ENCODE measurements at places on chromosomes 4 and X.
A peak's percentile ranks its signal among the peaks of the same experiment; 100 is the strongest.

- DNase-seq = no peak
These were observed 442.1 kb downstream of the CENPC start for GRCh38 chr4:67103001-67103747.

DNA sequence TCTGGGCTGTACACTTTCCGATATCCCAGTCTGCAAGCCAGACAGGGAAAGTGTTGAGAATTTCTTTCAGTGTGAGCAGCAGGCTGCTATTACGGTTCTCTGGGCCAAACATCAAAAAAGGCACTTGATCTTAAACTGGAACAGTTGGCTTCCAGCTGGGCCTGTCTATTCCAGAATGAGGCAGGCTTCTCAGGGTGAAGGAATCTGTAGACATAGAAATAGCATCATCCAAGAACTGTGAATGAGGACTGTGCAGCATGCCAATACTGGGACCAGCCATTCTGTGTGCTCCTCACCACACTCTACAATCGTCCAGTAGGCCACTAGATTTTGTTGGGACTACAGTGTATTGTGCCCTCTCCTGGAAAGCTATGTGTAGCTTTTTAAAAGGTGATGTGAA lies 31.1 kb downstream of the ART3 start:
- no peak for DNase-seq

GRCh38 chrX:31480696-31481095 lies 408.9 kb upstream of the FTHL17 start:
- DNase-seq = no peak

DNA sequence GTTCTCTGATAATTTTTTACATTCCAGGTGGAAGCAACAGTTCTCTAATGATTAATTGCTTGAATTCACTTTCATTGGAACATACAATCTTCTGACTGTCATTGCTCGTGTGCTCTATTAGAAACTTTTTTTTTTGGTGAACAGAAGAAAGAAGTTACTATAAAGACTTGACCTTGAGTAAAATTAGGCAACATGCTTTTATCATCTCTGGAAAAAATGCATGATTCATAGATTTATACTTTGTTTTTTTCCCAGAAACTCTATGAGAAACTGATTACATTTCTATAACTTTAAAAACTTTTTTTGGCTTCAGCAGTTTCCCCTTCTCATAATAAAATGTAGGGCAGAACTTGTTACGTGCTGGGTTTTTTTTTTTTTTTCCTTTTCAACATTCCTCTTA lies 167.6 kb downstream of the ARHGAP10 start:
- DNase-seq = no peak

DNA sequence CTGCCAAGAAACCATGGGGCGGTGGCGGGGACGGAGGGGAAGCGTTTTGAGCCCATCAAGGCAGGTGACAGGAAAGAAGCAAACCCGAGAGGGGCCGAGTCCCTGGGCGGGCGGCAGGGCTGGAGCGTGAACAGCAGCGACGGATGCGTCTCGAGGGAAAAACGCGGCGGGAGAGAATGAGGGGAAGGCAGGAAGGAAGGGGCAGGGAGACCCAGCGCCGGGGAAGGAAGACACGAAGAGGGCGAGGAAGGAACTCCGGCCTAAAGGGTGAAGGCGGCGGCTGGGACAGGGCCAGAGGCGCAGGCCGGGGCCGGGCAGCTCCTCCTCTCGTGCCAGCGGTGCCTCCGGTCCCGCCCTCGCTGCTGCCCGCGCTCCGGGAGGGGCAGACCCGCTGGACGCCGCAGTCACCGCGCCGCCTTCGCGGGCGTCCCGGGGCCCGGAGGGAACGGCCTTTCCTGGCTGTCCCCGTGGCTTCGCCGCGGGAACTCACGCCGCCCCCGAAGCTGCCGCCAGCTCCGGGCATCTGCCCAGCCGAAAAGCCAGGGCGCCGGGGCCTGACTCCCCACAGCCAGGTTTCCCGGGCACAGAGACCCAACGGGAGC lies 751 bp upstream of the RGS12 start:
- peak; percentile 51 for DNase-seq

DNA sequence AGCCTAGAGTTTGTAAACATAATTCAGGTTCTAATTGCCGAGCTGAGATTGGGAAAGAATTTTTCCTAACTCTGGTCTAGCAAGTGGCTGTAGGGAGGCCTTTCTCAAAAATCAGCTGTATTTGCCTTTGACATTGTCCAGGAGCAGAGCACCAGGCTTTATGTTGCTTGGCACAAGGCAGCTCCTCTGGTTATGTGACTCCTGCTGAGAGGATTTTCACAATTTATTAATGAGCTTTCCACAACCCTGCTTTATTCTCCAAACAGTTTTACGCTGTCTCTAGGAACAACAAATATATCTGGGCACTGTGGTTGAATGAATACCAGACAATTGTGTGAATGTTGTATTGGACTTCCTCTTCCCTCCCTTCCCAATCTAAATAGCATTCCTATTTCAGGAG lies 14.9 kb downstream of the LSM6 start:
- no peak for DNase-seq

DNA sequence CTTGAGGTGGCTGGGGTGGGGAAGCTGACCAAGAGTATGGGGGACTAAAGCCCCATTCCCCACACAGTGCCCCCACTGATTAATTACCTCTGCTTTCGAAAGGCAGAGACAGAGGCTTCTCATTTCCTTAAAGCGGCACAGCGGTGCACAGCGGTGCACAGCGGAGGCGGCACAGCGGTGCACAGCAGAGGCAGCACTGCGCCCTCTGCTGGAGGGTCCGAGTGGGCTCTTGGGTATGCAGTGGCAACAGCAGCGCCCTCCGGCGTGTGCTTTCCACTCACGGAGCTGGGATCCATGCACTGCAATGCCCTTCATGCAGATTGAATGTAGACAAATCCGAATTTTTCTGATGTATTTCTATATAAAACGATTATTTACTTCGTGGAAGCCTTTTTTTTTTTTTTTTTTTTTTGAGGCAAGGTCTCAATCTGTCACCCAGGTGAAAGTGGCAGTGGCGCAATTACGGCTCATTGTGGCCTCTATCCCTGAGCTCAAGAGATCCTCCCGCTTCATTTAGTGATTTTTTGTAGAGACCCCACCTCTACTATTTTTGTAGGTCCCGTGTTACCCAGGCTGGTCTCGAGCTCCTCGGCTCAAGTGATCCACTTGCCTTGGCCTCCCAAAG lies 19.7 kb upstream of the PRPS2 start:
- peak; percentile 58 for DNase-seq

DNA sequence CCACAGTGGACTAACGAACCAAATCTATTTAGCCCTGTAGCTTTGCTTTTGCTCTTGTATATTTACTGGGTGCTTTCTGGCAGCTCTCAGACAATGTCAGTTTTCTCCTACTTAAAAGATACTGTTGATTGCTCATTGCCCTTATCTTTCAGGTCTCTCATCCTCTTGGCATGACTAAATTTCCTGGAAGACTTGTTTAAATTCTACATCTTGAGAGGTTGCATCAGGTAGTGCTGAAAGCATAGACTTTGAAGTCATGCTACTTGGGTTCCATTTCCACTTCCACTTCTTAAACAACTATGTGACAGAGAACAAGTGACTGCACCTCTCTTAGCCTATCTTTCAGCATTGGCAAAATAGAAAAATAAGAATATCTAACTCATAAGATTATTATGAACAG lies 8.4 kb downstream of the TDO2 start:
- DNase-seq = no peak

- no peak for DNase-seq
These were observed 76.7 kb downstream of the MANBA start for GRCh38 chr4:102683881-102684609.

- no peak for DNase-seq
These were observed 578 bp downstream of the APOOL start for GRCh38 chrX:85004255-85004654.

GRCh38 chr4:97016186-97016907 lies 1126.9 kb downstream of the STPG2 start:
- no peak for DNase-seq

DNA sequence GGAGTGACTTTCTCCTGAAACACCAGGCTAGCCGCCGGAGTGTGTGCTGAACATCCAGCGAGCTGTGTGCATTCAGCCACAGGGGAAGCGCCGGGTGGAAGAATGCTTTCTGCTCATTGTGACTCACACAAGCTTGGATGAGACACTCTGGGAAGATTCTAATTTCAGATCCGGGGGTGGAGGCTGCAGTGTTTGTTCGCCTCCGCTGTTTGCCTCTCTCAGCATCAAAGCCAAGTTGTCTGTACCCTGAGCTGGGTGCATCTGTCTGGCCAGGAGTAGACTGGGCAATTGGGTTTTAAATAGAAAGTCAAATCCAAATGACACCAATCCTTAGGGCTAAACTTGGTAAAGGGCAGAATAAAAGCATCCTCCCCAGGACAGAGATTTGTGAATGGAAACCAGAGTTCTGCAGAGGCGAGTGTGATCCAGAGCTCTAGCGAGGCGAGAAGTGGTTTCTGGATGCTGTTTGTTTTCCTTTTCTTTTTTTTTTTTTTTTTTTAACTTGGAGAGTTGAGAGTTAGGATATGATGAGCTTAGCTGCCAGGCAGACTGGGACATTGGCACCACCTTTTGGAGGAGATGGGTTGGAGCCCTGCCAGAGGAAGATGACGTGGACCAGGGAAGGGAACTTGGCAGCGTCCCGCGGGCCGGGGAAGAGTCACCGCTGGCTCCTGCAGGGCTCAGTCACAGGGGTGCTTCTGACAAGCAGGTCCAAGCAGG lies 196.0 kb upstream of the PSAPL1 start:
- DNase-seq = no peak

DNA sequence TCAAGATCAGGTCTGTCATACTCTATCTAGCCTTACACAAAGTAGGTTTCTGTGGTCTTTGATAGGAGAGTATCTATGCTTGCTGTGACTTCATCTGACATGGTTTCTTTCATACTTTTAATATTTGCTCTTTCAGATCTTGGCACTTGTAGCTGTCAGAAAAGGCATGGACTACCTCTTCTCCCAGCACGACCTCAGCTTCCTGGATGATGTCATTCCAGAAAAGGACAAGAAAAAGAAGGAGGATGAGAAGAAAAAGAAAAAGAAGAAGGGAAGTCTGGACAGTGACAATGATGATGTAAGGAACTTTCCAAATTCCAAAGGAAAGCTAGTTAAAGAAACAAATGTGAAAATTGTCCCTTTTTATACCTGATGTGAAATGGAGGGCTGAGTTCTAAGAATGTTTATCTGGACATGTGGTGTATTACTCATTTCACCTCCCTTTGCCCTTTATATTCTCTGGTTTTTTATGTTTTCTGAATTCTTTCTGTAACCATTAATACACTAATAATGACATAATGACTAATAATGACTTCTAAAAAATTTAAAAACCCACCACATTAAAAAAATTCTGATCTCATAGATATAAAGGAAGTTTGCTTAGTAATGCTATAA lies 221.2 kb downstream of the SLC4A4 start:
- DNase-seq = no peak

GRCh38 chrX:121014826-121015225 lies 29.3 kb upstream of the CT47A1 start:
- no peak for DNase-seq

DNA sequence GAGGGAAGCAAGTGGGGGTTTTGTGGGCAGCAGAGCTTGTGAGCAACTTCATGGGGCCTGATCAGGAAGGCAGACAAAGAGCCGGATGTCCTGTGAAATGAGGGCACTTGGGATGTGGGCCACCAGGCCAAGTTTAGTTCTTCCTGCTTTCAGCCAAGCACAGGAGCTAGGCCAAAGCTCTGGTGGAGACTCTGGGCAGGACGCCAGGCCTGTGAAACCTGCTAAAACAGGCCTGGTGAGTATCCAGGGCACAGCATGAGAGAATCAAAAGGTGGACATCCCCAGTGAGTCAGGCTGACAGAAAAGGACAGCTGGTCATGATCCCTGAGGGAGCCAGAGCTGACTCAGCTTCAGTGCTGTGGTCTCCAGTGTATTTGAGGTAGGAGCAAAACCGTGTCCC lies 95.7 kb downstream of the NPNT start:
- DNase-seq = no peak

DNA sequence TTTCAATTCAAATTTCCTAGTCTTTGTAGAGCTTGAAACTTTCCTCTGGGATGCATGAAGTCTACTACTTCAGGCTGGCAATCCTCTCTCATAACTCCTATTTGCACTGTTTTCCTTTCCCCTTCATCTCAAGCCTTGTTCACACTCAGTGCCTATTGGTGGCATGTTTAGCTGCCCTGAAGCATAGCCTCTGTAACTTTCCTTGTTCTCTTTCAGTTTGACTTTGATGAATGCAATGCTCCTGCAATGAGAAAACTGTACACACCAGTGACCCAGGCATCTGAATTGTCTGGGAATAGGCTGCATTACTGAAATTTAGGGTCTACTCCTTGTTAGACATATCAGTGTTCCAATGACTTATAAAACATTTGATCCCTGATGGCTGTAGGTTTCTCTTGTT lies 81.7 kb downstream of the ANK2 start:
- no peak for DNase-seq

GRCh38 chr4:151250706-151251105 lies 26.3 kb upstream of the PRSS48 start:
- no peak for DNase-seq

GRCh38 chr4:68572653-68573170 lies 3.4 kb downstream of the UGT2B17 start:
- no peak for DNase-seq

- no peak for DNase-seq
These were observed 647.0 kb downstream of the IQCM start for GRCh38 chr4:149168645-149169044.

DNA sequence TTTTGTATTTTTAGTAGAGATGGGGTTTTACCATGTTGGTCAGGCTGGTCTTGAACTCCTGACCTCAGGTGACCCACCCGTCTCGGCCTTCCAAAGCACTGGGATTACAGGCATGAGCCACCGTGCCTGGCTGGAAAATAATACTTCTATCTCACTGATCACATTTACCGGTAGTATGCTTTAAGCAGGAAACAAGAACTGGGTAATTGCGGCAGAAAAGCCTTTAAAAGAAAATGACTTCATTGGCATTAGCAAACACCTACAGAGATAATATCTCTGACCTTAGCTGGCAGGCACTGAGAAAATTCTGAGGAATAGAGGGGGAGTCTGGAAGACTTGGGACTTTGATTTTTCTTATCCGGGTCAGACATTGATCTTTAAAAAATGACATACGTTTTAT lies 78.5 kb downstream of the SHROOM3 start:
- no peak for DNase-seq

GRCh38 chrX:54495814-54496516 lies at the start of gene FGD1:
FGD1 (minus strand) TSS chrX:54496234; CDS start chrX:54495432, 802 bp downstream.
- DNase-seq = peak; percentile 7

DNA sequence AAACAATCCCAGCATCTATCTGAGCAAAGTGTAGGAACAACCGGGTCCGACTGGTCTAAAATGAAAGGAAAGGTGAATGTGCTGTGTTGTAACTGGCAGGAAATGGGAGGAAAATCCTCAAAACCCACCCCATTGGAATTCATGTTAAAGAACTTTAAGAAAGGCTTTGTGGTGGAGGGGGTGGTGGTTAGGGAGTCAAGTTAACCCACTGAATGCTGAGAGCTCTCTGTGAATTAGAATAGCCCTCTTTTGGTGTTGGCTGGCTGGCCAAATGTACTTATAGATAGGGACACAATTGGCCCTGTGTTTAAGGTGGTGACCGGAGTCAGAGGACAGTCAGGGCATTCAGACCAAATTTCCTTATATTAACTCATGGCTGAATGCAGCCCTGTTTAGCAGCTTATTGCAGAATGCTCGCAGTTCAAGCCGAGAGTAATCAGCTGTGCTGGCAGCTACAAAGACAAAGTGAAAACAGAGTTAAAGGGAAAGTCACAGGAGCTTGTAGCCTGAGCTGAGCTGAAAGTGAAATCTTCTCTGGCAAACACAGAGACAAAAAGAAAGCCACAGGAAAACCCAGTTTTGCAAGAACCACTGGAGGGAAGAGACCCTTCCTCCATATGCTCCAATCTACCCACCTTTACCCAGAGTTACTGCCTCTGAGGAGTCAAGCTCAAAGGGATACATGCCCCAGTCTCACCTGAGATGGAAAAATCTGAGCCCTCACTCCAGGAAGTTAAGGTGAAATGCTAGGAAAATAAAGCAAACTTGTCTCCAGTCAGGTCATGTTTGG lies 38.5 kb upstream of the UGT2B7 start:
- no peak for DNase-seq
